Heart right ventricle (tissue), 16 donors: ENCODE measurements at places on chromosomes 12 and 14. TPM values are rescaled to one million over a fixed set of nuclear protein-coding genes. Genes with fewer than 3 reads are reported as not detected.

Gene SDR9C7
- not detected for total RNA-seq

Gene MDGA2
- total RNA-seq, result not detected

GRCh38 chr12:106145539-106146447 lies 7.0 kb upstream of the NUAK1 start:
- H3K27me3 ChIP-seq, result no peaks in the 10 kb centered on the region

- peaks cover 5% of the 10 kb centered on the region for H3K27me3 ChIP-seq
- no peak for DNase-seq
- H3K4me3 ChIP-seq, result no peak overlapping the region
- no peak overlapping the region for H3K27ac ChIP-seq
Observed at GRCh38 chr14:81382517-81383225, 17.5 kb downstream of the STON2 start.

DNA sequence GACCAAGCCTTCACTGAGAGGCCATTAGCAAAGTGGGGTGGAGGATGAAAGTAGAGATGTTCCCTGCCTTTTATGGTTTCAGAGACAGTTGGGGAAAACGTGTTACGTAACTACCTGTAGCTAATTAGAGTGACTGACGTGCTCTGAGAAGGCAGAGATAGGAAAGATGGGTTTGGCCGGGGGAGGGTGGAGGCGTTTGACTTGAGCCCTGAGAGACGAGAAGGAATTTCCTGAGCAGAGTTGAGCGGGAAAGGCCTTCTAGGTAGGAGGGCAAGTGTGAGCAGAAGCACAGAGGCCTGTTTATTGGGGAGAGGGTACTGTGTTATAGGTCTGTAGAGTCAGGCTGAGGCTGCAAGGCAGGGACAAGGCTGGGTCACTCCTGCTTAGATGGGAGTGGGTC lies 8.6 kb downstream of the TUNAR start:
- H3K4me3 ChIP-seq, result no peak overlapping the region
- H3K36me3 ChIP-seq, result no peaks in the 10 kb centered on the region
- no peak overlapping the region for H3K27ac ChIP-seq
- no peak for DNase-seq
